ENCODE measurements at places on chromosomes 12 and 14. TPM values are rescaled to one million over a fixed set of nuclear protein-coding genes. Genes with fewer than 3 reads are reported as not detected.

PPM1H gene
- total RNA-seq: 7.7 TPM

KLHL42 gene
- total RNA-seq: 22.6 TPM

SLC35E3 gene
- 17.0 TPM for total RNA-seq

HCAR2 gene
- total RNA-seq: not detected

SSTR1 gene
- total RNA-seq: 201 TPM

RASAL1 gene
- not detected for total RNA-seq

GALNT9 gene
- not detected for total RNA-seq

RPS29 gene
- 1,039 TPM for total RNA-seq

GAS2L3 gene
- 24.1 TPM for total RNA-seq

NRIP2 gene
- not detected for total RNA-seq

DNA sequence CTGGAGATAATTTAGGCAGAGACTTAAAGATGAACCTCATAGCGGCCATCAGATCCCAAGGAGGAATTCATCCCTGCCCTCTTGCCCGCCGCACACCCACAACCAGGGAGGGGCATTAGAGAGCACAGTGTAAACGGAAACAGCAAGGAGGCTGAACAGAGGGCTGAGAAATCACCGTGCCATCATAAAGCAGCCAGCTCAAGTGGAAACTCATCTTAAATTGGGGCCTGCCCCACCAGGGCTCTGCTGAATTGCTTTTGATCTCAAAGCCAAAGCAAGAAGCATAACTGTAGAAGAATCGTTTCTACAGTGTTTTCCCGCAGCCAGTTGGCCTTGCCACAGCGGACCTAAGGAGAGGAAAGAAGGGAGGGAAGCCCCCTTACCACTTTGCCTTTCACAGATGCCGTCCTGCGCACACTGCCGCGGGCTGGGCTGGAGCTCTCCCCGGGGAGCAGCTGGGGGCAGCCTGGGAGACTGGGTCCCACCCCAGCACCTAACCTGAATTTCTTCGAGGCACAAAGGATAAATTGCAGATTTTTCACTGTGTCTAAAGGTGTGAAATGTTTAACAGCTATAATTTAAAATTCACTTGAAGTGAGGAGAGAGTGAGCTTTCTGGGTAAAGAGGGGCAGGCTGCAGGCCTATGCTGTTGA, 51.8 kb upstream of the MMP17 start:
- DNase-seq: no peak

GRCh38 chr12:116719731-116720528, 17.9 kb downstream of the SPRING1 start:
- DNase-seq: no peak

DNA sequence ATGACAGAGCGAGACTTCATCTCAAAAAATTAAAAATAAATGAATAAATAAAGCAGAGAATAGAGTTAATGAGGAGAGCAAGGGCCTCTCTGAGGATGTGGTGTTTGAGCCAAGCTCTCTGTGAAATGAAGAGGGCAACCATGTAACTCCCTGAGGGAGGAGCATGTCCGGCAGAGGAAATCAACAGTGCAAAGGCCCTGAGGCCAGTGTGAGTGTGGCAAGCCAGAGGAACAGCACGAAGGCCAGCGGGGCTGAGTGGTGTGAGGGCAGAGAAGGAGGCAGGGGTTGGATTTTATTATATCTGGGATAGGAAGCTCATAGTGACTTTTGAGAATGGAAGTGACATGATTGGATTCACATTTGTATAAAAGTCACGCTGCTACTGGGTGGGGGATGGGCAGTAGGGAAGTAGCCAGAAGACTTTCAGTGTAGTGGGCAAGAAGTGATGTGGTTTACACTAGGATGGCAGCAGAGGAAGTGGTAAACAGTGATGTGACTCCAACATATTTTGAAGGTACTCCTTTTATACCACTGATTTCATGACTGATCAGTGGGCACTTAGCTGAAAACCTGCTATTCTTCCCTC, 10.3 kb upstream of the LRP1-AS start:
- no peak for DNase-seq

- DNase-seq: no peak
These were observed 5.3 kb downstream of the TRMT5 start for GRCh38 chr14:60975551-60975950.

- no peak for DNase-seq
These were observed at the start of gene GCH1 for GRCh38 chr14:54902521-54903420. Gene GCH1, minus strand, starts transcription at chr14:54902826. Its CDS starts 163 bp downstream, at chr14:54902663.

DNA sequence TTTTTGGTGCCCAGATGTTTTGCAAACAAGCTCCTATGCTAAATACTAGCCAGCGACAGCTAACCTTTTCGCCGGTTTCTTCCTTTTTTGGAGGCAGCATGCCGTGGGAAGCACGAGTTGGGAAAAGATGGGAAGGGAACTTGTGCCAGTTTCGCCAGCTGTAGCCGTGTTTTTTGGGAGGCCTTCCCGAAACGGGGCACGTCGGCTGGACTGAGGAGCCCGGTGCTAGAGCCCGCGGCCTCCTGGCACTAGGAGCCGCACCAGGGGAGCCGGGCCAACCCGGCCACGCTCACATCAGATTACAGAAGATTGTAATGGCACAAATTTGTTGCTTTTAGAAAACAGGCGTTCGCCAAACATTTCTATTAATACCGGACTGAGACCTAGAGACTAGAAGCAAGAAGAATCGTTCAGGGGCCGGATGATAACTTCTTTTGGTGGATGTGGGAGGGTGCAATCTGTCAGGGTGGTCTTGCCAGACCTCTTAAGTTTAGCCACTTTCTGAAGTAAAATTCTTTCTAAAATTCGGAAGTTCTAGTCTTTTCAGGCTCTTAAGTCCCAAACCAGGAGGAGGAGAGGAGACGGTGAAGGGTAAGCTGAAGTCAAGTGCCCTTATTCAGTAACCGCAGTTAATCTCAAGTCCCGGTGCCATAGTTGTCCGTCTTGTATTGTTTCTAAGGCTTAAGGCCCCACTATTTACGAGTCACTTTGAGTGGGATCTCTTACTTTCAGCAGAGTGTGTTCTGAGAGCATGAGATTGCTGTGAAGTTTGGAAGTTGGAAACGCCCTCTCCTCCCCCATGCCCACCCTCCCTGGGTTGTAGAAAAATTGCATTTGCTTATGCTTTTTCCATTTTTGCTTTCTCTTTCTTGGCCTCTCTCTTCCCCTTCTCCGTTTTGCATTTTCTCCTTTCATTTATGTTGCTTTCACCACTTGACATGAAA, 1.3 kb downstream of the RASSF3 start:
- peak; percentile 16 for DNase-seq

- DNase-seq: peak; percentile 81
These were observed 13.2 kb upstream of the TIGAR start for GRCh38 chr12:4307593-4308333.

DNA sequence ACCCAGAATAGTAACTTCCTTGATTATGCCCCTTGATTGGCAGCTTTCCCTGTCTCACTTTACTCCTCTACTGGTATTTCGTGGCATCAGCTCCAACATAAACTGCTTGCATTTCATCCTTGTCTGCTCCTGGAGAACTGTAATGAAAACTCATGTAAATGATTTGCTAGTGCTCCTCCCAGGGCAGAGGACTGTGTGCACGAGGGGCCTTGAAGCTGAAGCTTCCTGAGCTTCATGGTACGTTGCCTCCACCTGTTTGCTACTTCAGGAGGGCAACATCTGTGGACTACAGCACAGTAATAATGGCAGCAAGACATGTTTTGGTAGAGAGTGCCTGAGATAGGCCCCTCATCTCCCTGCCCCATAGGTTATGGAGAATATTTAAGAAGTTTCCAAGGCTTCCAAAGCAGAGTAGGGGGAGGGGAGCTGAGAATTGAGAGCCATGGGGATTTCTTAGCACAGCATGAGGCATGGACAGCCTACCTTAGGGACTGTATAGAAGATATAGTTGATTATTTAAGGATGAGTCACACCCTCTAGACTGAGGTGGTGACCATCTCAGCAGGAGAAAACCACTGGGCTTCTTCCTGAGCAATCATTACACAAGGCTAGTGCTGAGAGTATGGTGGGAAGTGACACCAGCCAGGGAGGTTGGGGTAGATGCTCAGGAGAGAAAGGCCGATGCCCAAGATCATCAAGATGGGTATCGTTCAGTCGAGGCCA, 29.5 kb downstream of the CCDC198 start:
- DNase-seq: no peak

DNA sequence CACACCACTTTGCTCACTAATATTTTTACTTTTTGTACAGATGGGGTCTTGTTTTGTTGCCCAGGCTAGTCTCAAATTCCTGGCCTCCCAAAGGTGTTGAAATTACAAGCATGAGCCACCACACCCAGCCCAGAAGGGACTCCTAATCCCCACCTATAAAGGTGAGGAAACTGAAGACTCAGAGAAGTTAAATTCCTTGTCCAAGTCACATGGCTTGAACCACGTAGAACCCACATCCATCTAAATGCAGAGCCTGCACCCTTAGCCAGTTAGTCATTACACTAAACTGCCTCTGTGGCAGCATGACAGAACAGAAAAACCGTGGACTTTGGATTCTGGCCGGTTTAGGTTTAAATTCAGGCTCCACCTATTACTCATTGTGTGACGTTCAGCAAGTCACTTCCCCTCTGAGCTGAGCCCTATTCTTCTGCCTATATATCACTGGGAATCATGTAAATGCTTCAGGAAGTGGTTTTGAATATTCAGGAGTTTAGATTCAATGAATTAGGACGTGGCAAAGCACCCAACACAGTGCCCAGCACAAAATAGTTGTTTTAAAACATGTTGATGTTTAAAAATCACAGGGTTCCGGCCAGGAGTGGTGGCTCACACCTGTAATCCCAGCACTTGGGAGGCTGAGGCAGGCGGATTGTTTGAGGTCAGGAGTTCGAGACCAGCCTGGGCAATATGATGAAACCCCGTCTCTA, 3.0 kb upstream of the CORO1C start:
- peak; percentile 97 for DNase-seq

- DNase-seq: no peak
These were observed 234.4 kb upstream of the PRKD1 start for GRCh38 chr14:30162066-30162465.

DNA sequence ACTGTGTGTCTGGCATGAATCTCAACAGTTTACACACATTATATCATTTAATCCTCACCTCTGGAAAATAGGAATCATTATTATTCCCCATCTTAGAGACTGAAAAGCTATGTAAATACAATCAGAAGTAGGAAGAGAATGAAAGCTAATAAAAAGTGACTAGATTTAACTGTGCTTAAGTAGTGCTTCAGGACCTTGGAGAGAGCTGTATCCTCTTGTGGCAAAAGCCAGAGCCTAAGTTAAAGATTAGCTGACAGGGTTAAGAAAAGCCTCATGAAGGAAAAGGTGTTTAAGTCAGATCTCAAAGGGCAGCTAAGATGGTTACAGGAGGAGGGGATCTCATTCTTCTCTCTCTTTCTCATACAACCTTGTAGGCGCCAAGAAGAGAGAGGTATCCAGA, 65.3 kb upstream of the TMEM233 start:
- no peak for DNase-seq

DNA sequence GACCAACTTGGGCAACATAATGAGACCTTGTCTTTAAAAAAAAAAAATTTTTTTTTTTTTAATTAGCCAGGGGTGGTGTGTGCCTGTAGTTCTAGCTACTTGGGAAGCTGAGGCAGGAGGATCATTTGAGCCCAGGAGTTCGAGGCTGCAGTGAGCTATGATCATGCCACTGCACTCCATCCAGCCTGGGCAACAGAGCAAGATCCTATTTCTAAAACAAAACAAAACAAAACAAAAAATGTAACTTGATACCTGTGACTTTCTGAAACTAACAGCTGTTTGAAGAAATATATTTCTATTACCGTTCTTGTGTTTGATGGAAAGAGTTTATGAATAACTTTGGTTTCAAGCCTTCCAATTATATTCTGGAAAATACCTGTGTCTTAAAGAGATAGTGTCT, 1.7 kb upstream of the ACACB start:
- DNase-seq: no peak

GRCh38 chr12:54142114-54142475, 46.7 kb downstream of the SMUG1 start:
- peak; percentile 36 for DNase-seq

GRCh38 chr12:52316290-52316689, 4.9 kb downstream of the KRT83 start:
- DNase-seq: no peak

- peak; percentile 63 for DNase-seq
These were observed 120.2 kb upstream of the DNM1L start for GRCh38 chr12:32558903-32559302.

DNA sequence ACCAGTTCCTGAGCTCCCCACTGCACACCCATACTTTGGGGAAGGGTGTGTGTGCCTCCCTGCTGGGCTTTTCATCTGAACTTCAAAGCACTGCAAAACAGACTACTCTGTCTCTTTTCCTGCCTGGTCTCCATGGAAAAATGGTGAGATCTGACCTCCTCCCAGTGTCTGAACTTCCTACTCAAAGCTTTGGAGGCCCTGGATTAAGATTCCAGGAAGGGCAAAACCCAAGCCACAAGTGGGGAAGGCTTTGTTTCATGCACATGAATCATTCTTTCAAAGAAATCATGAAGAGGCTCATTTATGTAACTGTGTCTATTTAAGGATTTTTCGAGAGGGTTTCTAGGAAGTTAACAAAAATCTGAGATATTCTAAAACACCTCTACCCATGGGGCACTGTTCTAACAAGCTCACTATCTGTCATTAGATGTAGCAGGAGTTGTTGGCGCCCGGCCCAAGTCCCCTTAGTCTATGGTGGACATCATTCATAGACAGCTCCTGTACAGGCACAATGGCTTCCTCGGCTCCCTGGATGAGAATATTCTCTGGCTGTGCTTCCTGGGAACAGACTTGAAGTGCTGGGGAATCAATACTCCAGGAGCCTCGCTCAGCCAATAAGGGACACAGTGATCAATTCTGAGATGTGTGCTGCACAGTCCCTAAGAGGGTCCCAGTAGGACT, 224.0 kb downstream of the KTN1 start:
- no peak for DNase-seq

- DNase-seq: no peak
These were observed 152.1 kb downstream of the RPL10L start for GRCh38 chr14:46499521-46499920.

GRCh38 chr14:85579942-85580341, 50.0 kb downstream of the FLRT2 start:
- DNase-seq: no peak

GRCh38 chr12:125284945-125285685, 219.9 kb downstream of the AACS start:
- DNase-seq: no peak

DNA sequence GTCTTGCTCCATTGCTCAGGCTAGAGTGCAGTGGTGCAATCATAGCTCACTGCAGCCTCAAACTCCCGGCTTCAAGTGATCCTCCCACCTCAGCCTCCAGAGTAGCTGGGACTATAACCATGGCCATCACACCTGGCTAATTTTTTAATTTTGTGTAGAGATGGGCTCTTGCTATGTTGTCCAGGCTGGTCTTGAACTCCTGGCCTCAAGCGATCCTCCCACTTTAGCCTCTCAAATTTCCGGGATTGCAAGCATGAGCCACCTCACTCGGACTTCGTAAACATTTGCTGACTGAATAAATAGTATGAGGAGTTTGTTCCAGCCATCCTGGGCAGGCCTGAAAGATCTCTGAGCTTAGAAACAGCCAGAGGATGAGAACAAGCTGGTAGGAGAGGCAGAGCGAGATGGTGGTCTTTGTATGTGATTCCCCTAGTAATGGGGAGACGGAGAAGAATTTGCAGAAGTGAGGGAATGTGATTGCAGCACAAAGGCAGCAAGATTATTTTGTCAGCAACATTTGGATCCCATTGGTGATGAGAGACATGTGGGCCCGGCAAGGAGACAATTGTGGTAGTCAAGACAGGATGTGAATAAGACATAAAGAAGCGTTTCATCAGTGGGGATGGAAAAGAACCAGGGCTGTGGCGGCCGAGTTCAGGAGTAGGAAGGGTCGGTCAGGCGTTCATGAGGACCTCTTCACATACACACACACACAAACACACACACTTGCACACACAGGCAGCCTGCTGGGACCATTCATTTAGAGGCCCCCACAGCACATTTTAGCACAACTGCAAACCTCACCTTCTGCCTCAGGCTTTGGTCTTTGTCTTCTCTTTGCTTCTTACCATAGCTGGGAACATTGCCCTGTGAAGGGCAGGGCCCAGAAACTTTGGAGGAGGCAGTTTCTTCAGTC, 155.5 kb downstream of the ZFP36L1 start:
- DNase-seq: peak; percentile 12

Measured in HFFc6 (cell line).